ENCODE measurements at places on chromosomes 4 and X.

DNA sequence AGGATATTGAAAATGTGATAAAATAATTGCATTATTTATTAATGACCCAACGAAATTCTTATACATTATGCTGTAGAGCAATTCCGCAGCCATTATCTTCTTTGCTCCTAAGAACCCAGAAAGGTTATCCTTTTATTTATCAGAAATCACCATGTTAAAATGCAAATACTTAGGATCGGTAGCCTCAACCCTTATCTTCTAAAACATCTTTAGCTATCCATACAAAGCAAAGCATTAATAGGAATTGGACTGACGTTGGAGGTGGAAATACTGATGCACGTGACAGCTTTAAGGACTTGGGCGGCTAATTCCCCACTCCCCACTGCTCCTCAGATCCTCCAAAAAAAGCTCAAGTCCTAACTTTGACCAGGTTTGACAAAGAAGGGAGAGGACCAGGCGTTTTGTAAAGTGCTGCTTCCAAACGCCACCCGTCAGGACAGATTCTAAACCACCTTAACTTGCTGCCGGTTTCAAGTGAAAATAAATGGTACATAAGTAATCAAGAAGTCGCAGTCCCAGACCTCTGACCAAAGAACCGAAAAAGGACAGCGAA is 539 bp upstream of the SPCS3 start:
- no peak for DNase-seq

DNA sequence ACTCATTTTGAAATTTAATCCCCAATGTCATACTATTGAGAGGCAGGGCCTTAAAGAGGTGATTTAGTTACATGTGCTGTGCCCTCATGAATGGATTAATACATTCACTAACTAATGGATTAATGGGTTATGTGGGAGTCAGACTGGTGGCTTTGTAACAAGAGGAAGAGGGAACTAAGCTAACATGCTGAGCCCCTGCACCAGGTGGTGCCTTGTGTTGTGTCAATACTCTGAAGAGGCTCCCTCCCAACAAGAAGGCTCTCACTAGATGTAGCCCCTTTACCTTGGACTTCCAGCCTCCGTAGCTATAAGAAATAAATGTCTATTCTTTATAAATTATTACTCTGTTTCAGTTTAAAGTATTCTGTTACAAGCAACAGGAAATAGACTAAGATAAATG is 411.9 kb upstream of the EMCN start:
- no peak for DNase-seq

GRCh38 chrX:37686996-37687395 is 1.4 kb downstream of the XK start:
- no peak for DNase-seq

DNA sequence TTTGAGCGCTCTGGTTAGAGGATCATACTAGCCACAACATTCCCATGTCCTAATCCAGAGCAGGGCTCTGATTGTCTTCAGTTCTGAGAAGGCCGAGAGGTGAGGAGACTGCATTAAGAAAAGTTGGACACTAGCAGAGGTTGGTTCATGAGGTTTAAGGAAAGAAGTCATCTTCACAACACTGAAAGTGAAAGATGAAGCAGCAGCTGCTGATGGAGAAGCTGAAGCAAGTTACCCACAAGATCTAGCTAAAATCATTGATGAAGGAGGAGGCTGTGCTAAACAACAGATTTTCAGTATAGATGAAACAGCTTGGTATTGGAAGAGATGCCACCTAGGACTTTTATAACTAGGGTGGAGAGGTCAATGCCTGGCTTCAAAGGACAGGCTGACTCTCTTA is 36.8 kb downstream of the RAP1GDS1 start:
- no peak for DNase-seq

DNA sequence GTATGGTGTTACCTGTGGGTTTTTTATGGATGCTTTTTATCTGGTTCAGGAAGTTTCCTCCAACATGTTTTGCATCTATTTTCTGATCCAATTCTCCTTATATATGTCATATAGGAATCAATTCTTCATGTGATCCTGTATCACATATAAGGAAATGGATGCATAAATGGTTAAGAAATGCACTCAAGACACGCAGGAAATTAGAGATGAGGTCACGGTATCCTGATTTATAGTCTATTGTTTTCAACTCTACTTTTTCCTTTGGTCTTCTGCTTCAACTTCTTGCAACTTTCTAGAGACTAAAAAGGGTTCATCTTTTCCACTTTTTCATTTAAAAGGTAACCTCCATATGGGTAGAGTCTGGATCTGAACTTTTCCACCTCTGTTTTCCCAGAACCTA is 33.6 kb upstream of the IL13RA1 start:
- DNase-seq, result no peak

GRCh38 chr4:156909010-156909409 is 62.6 kb downstream of the PDGFC start:
- no peak for DNase-seq

GRCh38 chr4:77826275-77826674 is 7.1 kb upstream of the CNOT6L start:
- no peak for DNase-seq

DNA sequence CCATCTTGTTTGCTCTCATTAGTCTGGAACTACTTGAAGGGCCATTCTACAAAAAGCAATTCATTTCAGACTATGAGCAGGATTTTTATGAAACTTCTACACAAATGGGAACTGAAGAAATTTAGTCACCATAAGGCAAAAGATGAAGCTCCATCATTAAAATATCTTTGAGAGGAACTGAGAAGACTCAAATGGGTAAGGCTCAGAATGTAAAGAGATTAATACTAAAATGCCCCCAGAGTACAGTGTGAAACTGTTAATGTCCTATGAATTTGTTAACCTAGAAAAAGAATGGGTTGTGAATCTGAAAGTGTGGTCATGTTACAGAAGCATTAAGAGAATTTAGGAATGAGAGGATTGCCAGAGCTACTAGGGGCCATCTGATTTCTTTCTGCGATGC is 77.9 kb upstream of the SLC7A11 start:
- no peak for DNase-seq

- DNase-seq, result no peak
These were observed 1.5 kb upstream of the GDPD2 start for GRCh38 chrX:70421618-70422017.

Measured in C1 segment of cervical spinal cord (tissue), 14 donors.